ENCODE measurements at places on chromosomes 2 and 18.

DNA sequence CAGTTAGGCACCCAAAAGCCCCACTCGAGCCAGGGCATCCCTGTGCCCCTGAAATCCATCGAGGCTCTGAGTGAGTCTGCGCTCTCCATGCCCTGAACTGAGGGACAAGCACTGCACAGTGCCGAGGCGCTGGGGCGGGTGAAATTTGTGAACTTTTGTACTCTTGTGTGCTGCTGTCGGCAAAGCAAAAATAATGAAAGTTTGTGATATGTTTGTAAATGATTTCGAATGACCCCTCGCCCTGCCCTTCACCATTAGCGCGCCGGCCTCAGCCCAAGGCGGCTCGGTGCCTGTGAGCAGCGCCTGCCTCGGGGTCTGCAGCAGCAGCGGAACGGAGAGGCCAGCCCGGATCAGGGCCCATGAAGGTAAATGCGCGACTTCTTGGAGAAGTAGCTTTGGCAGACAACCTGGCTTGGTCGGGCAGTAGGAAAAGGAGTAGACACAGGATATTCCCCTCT, 1.8 kb upstream of the HOXD4 start:
- DNase-seq: no peak

GRCh38 chr2:45833301-45833967, 182.0 kb downstream of the PRKCE start:
- DNase-seq: no peak

- DNase-seq: no peak
Measured at GRCh38 chr2:101190747-101191516, 39.8 kb upstream of the TBC1D8 start.

- no peak for DNase-seq
Measured at GRCh38 chr2:25685741-25686140, 12.4 kb upstream of the DTNB start.

DNA sequence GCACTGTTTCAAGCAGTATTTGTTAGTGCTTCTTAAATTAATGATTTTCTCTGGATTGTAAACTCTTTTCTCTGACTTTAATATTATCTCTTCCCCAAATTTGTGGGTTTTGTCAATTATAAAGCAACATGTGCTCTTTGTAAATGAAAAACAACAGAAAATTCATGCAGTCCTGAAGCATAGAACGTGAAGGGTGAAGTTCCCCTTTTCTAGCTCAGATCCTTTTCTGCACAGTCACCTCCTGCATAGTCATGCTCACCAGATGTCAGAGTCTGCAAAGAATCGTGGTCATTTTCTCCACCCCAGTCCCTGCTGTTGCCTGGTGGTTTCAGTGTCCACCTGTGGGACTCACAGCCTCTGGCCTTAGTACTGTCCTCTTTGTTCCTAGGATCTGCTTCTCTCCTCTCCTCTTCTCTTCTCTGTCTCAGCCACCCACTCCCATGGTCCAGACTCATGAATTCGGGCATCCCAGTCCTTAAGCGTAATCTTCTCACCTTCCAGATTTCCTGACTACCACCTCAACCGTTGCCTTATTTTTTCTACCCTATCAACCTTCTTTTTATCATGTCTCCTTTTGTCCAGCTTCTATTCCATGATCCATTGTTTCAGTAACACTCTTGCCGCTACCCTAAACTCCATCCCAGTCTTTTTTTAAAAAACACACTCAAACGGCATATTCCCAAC, 229.1 kb downstream of the RTP5 start:
- no peak for DNase-seq

- DNase-seq: no peak
Measured at GRCh38 chr18:44880170-44880569, 199.5 kb downstream of the SETBP1 start.

- no peak for DNase-seq
Measured at GRCh38 chr2:193250389-193250788, 1055.7 kb upstream of the TMEFF2 start.

- DNase-seq: peak; percentile 23
Measured at GRCh38 chr2:159895258-159896065, 97.5 kb upstream of the CD302 start.

GRCh38 chr18:45108754-45109153, 428.1 kb downstream of the SETBP1 start:
- no peak for DNase-seq

DNA sequence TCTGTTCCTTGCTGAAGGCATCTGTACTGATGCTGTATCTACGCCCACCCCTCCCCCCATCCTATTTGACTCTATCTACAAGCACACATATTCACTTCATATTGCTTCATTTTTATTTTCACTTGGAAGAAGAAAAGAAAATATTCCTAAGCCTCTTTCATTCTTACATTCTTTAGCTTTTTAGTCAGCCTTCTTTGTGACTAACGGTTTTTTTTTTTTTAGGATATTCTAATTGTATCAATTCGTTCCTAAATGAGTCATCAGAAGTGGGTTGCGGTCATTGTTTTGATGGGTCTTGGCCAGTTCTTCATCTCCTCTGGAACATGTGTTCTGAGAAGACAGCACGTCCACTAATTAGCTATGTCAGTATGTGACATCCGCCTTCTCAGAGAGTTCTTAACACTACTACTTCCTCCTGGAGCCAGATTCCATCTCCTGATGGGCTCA, 88.7 kb downstream of the MYO1B start:
- no peak for DNase-seq

DNA sequence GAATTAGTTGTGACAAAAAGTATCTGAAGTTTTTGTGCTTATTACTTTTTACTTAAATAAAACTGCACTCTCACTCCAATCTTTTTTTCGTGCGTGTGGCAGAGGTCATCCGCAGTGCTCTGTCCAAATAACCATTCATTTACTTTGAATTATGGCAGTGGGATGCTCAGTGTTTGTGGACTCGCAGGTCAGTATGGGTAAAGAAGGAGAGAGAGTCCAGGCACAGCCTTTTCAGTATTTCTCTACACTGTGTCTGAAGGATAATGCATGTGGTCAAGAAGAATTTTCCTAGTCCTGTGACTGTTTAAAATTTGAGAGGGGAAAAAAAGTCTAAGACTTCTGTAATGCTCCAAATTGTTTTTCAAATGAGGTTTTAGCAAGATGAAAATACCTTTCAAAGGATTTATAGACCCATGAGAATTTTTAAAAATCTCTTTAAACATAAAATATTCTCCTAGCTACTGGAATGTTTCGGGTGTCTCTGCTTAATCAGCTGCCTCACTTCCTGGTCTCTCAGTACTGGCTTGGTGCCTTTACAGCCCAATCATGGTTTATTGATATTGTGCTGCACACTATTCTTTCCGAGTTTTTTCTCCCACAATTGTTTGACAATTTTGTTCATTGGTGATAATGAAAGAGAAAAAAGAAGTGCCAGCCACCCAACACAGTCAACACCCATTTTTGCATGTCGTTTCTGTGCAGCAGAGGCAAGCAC, 453.2 kb downstream of the PTPRM start:
- no peak for DNase-seq

GRCh38 chr2:158967731-158968395, 577 bp upstream of the TANC1 start:
- no peak for DNase-seq

- no peak for DNase-seq
Measured at GRCh38 chr2:60522462-60522861, 31.0 kb downstream of the BCL11A start.

- DNase-seq: no peak
Measured at GRCh38 chr2:119029297-119029696, 87.3 kb downstream of the MARCO start.

DNA sequence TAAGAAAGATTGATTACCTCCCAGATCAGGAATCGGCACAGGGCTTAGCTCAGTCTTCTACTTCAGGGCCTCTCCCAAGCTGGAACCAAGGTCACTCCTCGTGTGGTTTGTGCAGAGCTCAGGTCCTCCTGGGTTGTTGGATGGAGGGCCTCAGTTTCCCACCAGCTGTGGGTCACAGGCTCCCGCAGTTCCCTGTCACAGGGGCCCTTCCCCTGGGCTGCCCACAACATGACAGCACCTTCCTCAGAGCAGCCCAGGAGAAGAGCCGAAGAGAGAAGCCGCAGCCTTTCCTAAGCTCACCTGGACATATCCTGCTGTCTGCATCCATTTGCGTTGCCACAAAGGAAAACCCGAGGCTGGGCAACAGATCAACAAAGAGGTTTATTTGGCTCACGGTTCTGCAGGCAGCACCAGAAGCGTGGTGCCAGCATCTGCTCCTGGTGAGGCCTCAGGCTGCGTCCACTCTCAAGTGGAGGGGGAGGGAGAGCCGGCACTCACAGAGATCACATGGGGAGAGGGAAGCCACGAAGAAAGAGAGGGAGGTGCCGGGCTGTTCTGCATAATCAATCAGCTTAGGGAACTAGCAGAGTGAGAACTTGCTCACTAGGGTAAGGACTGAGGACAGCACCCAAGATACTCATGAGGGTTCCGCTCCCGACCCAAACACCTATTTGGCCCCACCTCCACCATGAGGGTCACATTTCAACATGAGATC, 13.0 kb upstream of the ALLC start:
- no peak for DNase-seq

DNA sequence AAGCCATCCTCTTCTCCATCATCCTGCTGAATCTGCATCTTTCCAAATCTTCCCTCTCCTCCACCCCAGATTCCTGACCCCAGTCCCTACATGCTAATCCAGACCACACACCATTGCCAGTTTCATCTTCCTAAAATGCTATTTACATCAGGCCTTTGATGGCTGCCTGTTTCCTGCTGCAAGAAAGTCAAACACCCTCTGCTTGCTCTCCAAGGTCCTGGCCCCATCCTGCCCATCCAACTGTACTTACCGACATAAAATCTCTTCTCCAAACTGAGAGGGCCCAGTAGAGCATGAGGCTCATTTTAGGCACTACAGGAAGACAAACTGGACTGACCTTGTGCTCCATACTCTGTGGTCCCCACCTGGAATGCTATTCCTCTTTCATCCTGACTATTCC, 19.0 kb downstream of the ALK start:
- no peak for DNase-seq

DNA sequence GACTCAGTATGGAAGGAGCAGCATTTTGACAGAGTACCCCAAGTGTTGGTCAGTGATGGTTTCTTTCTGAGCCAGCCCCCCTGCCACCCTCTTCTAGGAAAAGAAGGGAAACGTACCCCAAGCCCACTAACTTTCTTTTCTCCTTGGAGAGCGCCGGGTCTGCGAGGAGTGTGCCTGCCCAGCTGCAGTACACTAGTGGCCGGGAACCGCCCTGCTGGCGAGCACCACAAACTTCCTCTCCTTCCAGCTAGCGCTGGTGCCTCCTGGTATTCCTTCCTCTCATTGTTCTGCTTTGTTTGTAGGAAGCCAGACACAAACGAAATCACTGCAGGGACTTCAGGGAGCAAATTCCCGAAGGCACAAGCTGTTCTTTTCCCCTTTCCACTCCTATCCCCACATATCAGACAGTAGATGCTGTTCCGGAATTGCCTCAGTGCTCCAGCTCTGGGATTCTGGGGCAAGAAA, 1.8 kb downstream of the CCDC85A start:
- DNase-seq: no peak

DNA sequence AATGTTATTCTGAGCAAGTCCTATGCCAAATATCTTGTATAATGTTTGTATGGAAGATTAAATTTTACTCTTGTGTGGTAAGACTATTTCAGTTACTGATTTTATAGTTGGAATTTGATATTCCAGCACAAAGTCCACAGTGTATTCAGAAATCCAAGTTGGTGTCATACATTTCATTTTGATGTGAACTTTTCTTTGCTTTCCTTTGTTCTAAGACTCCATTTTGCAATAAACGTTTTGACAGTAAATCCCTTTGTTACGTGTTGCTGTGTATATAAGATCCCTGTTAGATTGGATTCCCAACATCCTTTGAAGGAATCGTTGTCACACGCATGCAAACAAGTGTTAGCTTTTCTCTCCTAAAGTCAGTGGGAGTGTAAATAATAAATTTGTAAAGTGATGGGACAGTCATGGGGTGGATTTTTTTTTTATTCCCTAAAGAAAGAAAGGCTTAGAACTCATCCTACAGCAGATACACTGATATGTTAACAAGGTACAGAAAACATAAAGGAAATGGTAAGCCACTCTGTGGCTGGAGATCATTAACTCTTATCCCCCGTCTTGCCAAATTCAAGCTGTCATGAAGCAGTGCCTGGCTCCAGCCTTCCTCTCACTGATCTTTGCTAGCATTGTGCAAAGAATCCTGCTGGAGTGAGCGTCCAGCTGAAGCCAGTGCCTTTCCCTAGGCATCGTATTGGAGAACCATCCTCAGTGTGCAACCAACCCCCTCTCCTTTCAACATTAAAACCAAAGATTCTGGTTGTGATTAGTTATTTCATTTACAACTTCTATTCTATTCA, 127.6 kb upstream of the CDCA7 start:
- DNase-seq: no peak

GRCh38 chr2:48734576-48735303, 20.8 kb downstream of the LHCGR start:
- DNase-seq: no peak

DNA sequence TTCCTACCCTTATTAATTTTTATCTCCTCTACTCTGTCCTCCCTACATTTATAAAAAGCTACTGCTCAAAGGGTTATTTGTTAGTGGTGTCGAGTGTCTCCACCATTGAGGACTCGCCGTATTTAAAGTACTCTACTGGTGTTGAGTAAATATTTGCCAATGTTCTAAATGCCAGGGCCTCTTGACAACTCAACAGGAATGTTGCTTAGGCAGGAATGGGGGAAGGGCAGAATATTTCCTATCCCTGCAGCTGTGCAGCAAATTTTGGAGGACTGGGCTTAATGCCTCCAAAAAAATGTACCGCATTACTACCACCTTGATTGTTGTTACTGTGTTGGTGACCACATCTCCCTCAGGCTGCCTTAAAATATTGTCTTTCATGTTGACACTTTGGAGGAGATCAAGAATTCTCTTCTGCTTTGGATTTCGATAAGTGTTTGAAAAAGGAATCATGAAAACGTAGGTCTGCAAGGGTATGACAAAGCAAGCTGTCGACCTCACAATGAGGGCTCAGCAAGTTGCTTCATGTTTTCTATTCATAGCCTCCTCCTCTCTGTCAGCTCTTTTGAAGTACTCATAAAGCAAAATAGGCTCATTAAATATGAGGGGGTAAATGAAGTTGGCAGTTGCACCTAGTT, 84.3 kb downstream of the EFEMP1 start:
- DNase-seq: no peak

GRCh38 chr2:51410331-51410730, 378.4 kb upstream of the NRXN1 start:
- no peak for DNase-seq

GRCh38 chr18:34115409-34116081, 109.2 kb downstream of the NOL4 start:
- DNase-seq: no peak

DNA sequence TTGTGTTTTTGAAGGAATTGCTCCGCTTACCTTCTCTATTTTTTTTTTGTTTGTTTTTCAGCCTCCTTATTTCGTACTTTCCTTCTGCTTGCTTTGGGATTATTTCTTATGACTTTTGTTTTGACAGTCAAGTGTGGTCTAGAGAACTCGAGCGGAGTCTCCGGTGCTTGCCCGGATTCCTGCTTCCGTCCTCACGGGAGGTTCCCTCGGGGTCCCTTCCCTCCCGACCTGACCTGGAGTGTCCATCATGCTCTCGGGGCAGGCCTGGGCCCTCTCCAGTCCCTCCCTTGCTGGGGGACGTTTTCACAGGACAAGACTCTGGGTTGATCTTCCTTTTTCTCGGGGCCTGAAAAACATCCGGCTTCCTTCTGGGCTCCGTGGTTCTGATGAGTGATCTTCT, 45.9 kb downstream of the CTDP1 start:
- DNase-seq: no peak

- DNase-seq: no peak
Measured at GRCh38 chr18:31516437-31516836, 18.5 kb downstream of the DSG2 start.

Measured in activated CD4-positive, alpha-beta T cell treated with anti-CD3 and anti-CD28 coated beads for 48 hours (primary cell).